ENCODE measurements at places on chromosomes 12 and 14. TPM values are rescaled to one million over a fixed set of nuclear protein-coding genes. Genes with fewer than 3 reads are reported as not detected.

The PDE6H gene
- not detected for polyA plus RNA-seq

The PGF gene
- polyA plus RNA-seq, result not detected

The VCPKMT gene
- 11.7 TPM for polyA plus RNA-seq

The CMKLR1 gene
- 4.4 TPM for polyA plus RNA-seq

The MYF5 gene
- not detected for polyA plus RNA-seq

The SCNN1A gene
- 0.49 TPM for polyA plus RNA-seq

The AMN gene
- 1.6 TPM for polyA plus RNA-seq

The PPP1R36 gene
- 0.25 TPM for polyA plus RNA-seq

The SBNO1 gene
- 42.8 TPM for polyA plus RNA-seq

The NPFF gene
- not detected for polyA plus RNA-seq

The GLIPR1L2 gene
- 0.92 TPM for polyA plus RNA-seq

The PRIM1 gene
- 39.6 TPM for polyA plus RNA-seq

The APOLD1 gene
- polyA plus RNA-seq, result 0.68 TPM

The FAM90A1 gene
- 0.12 TPM for polyA plus RNA-seq
